DND-41 (cell line): ENCODE measurements at places on chromosomes 3 and 15.
A peak's percentile ranks its signal among the peaks of the same experiment; 100 is the strongest.

GRCh38 chr15:64092075-64092820, 1.4 kb downstream of the CIAO2A start:
- no peaks in the 10 kb centered on the region for H3K27me3 ChIP-seq
- no peak for DNase-seq
- H3K27ac ChIP-seq: no peak overlapping the region; the same call in 1 of the 2 replicates
- H3K4me1 ChIP-seq: peaks cover 36% of the 10 kb centered on the region
- peak overlapping the region; percentile 73; the same call in 1 of the 2 replicates for H3K4me3 ChIP-seq
- H3K36me3 ChIP-seq: peaks cover 16% of the 10 kb centered on the region

GRCh38 chr15:40063563-40064011, 24.6 kb upstream of the SRP14 start:
- H3K4me3 ChIP-seq: no peak overlapping the region
- no peak for DNase-seq
- H3K27me3 ChIP-seq: no peaks in the 10 kb centered on the region
- peaks cover 13% of the 10 kb centered on the region for H3K36me3 ChIP-seq
- H3K4me1 ChIP-seq: peaks cover 4% of the 10 kb centered on the region
- no peak overlapping the region; the same call in 1 of the 2 replicates for H3K27ac ChIP-seq

- H3K4me3 ChIP-seq: no peak overlapping the region
- H3K27me3 ChIP-seq: no peaks in the 10 kb centered on the region
- H3K36me3 ChIP-seq: no peaks in the 10 kb centered on the region
- no peak for DNase-seq
- H3K4me1 ChIP-seq: no peaks in the 10 kb centered on the region
Observed at GRCh38 chr3:42148982-42149432, 57.9 kb downstream of the TRAK1 start.

GRCh38 chr3:65277798-65278197, 590.0 kb upstream of the ADAMTS9 start:
- no peak for DNase-seq
- H3K27ac ChIP-seq: no peak overlapping the region
- H3K27me3 ChIP-seq: no peaks in the 10 kb centered on the region
- H3K36me3 ChIP-seq: no peaks in the 10 kb centered on the region

DNA sequence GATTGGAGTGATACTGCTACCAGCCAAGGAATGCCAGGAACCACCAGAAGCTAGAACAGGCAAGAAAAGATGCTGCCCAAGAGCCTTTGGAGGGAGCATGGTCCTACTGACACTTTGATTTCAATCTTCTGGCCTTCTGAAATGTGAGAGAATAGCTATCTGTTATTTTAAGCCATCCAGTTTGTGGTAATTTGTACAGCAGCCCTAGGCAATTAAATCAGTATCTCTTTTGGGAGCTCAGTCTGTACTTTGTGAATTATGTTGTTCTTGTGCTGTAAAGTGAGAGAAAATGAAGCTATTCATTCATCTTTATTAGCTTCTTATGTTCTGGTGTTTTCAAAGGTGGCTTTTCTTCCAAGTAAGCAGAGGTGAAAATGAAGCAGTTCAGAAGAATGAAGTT, 381.3 kb downstream of the PDCD6IP start:
- H3K36me3 ChIP-seq: no peaks in the 10 kb centered on the region
- H3K4me1 ChIP-seq: peaks cover 27% of the 10 kb centered on the region
- H3K27ac ChIP-seq: no peak overlapping the region
- H3K27me3 ChIP-seq: no peaks in the 10 kb centered on the region

DNA sequence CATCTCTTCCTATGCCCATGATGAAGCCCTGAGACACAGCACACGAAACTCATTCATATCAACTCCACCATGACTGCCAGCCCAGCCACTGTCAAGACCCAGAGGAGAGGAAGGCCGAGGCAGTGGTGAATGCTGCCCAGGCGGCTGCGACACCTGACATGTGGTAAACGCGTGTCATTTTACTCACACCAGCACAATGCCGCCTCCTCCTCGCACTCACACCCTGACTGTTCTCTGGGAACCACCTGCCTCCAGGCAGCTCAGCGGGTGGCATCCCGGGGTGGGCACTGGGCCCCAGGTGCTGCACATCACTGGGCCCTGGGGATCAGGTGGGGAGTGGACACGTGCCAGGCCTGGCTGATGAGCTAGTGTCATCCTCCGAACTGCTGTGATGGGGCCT, 21.5 kb downstream of the KLHL25 start:
- H3K27me3 ChIP-seq: no peaks in the 10 kb centered on the region
- peaks cover 13% of the 10 kb centered on the region for H3K36me3 ChIP-seq
- no peaks in the 10 kb centered on the region for H3K4me1 ChIP-seq
- no peak overlapping the region for H3K4me3 ChIP-seq
- no peak for DNase-seq

- H3K27me3 ChIP-seq: peaks cover 6% of the 10 kb centered on the region
- no peak for DNase-seq
- H3K27ac ChIP-seq: no peak overlapping the region
- H3K36me3 ChIP-seq: no peaks in the 10 kb centered on the region
- no peak overlapping the region; the same call in 1 of the 2 replicates for H3K4me3 ChIP-seq
Observed at GRCh38 chr3:32815841-32816438, 1.9 kb upstream of the TRIM71 start.

GRCh38 chr15:59388670-59389069, 16.0 kb upstream of the MYO1E start:
- H3K4me1 ChIP-seq: no peaks in the 10 kb centered on the region
- DNase-seq: no peak
- no peaks in the 10 kb centered on the region for H3K27me3 ChIP-seq
- H3K4me3 ChIP-seq: no peak overlapping the region
- no peaks in the 10 kb centered on the region for H3K36me3 ChIP-seq

DNA sequence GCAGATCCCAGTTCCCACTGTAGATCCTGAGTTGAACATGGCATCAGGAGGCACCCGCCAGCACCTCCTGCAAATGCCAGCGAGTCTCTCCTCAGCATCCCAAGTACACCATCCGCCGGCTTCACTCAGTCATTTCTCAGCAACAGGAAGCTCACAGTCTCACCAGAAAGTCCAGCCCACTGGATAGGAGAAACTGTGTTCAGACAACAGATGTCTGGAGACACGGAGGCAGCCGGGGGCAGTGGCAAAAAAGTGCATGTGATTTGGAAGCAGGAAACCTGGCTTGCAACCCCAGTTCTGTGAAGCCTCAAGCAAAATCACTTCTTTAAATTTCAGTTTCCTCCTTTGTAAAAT, 68.7 kb downstream of the SRGAP3 start:
- no peak overlapping the region for H3K27ac ChIP-seq
- no peak overlapping the region for H3K4me3 ChIP-seq
- H3K27me3 ChIP-seq: no peaks in the 10 kb centered on the region
- DNase-seq: peak; percentile 12
- peaks cover 8% of the 10 kb centered on the region for H3K4me1 ChIP-seq
- H3K36me3 ChIP-seq: no peaks in the 10 kb centered on the region

DNA sequence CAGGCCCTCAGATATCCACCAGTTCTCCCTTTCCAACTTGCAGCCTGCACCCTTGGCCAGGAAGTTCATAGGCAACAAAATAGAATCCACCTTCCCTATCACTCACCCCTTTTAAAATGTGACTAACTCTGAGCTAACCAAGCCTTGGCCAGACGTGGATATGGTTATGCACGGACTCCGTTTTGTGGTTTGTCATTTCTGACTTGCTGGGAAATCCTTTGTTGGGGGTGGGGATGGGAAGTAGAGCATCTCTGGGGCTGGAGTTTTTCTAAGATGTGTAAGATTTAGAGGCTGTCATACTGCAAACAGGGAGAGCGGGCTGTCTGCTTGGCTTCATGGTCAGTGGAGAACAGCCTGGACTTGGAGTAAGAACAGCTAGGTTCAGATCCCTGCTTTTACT, 62.6 kb downstream of the SMAD3 start:
- no peak overlapping the region for H3K4me3 ChIP-seq
- H3K27ac ChIP-seq: no peak overlapping the region
- no peaks in the 10 kb centered on the region for H3K4me1 ChIP-seq
- no peaks in the 10 kb centered on the region for H3K36me3 ChIP-seq
- H3K27me3 ChIP-seq: no peaks in the 10 kb centered on the region

- no peak for DNase-seq
- H3K4me1 ChIP-seq: no peaks in the 10 kb centered on the region
- no peak overlapping the region for H3K4me3 ChIP-seq
- H3K27me3 ChIP-seq: peaks cover 8% of the 10 kb centered on the region
- H3K36me3 ChIP-seq: no peaks in the 10 kb centered on the region
Observed at GRCh38 chr3:171736556-171736955, 73.7 kb downstream of the PLD1 start.
